ENCODE measurements at places on chromosomes 11 and 22.

- DNase-seq: no peak
Observed at GRCh38 chr22:29339381-29340235, 24.1 kb upstream of the RASL10A start.

DNA sequence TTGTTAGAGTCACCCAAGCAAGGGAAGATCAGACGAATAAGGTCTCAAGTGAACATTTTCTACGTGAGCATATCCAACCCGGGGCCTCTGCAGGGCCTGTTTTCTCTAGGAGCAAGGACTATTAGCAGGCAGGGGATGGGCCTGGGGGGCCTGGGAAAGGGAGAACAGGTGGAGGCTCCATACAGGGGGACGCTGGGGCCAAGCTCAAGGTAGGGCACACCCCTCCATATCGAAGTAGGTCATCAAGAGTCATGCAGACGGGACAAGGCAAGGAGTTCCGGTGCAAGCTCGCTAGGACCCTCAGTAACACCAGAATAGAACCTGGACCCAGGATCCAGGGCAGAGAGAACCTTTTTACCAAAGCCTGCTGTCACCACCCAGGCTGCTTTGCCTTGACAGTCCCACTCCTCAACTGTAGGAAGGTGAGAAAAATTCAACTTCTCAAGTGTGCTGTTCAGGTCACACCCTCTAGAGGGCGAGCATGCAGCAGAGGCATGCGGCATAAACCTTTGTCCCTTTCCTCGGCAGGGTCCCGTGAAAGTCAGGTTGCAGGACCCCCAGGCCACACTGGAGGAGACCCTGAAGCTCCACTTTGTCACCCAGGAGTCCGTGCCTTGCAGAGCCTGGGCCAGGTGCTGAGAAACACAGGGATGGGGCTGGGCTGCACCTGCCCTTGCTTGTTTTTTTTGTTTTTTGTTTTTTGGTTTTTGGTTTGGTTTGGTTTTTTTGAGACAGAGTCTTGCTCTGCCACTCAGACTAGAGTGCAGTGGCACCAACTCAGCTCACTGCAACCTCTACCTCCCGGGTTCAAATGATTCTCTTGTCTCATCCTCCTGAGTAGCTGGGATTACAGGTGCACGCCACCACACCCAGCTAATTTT is 8.6 kb upstream of the APOBEC3B start:
- DNase-seq: peak; percentile 57

DNA sequence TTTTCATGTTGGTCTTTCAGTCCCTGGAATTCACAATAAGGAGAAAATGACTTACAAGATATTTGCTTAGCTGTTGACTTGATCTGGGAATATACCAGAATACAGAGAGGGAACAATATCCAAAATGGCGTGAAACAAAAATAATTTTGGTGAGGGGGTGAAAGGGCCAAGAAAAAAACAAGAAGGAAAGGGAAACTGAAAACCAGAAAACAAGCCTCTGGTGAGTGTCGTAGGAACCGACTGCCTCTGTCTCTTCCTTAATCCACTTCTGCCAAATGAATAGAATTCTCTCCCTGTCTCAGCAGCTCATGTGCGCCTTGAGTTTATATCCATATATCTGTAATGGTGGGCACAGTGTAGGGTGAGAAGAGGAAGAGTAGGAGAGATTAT is 367.6 kb downstream of the ETS1 start:
- DNase-seq: no peak

DNA sequence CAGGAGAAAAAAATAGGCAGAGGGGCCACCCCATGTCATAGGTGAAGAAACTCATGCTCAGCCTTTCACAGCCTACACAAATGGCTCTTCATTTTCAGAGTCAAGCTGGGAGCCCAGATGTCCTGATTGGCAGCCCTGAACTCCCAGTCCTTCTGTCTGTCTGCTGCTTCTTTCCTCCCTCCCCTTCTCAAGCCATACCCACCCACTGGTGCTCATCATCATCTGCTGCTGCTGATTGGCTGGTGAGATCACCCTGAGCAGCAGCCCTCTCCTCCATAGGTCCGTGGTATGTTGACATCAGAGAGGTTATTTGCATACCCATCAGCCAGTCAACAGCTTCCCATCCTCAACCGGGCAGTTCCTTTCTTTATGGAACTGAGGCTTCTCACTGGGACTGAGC is 46.1 kb upstream of the PRDM11 start:
- no peak for DNase-seq

DNA sequence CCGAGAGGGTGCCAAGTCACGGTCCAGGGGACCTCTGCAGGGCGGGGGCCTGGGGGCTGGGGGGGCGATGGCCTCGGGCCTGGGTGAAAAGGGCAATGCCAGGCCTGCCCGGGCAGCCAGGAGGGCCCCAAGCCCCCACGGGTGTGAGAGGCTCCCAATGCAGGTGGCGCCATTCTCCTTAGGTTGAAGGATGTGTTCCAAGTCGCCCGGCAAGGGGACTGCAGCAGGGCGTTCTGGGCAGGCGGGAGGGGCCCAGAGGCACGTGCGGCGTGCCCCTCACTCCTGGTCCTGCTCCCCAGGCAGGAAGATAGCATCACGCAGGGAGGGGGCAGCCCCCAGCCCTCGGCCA is 730 bp upstream of the TNNI2 start:
- no peak for DNase-seq

- DNase-seq: no peak
Observed at GRCh38 chr11:83031127-83031526, 40.6 kb downstream of the RAB30 start.
